ENCODE measurements at places on chromosomes 5 and 9.

GRCh38 chr9:134978272-134978671 lies 60.6 kb upstream of the FCN1 start:
- DNase-seq = no peak

GRCh38 chr5:113232667-113233066 lies 202.1 kb downstream of the TSSK1B start:
- DNase-seq = no peak

DNA sequence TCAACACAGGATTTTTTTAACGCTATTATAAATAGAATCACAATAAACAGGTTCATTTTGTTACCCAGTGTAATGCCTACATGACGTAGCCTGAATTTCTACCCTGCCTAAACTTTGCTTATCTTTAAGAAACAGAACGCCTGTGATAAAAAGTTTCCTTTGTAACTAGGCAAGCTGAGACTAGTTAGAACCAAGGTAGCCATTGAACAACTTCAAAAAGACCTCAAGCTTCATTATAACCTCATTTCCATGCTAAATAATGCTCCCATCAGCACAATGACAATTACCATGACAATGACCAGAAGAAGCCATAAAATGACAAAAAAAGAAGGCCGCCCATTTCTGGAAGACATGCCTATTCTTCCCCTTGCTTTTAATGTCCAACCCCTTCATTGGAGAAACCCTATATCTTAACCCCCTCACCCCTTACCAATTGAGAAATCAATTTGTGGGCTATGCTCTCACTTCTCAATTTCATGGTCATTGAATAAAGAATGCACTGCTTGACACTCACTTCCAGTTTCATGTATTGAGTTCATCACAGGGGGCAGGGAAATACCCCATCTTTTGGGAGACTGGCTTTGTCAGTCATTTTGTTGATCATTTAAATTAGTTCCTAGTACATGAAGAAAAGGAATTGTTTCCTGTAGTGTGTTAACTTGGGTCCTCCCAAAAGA lies 276.8 kb downstream of the MCTP1 start:
- no peak for DNase-seq

DNA sequence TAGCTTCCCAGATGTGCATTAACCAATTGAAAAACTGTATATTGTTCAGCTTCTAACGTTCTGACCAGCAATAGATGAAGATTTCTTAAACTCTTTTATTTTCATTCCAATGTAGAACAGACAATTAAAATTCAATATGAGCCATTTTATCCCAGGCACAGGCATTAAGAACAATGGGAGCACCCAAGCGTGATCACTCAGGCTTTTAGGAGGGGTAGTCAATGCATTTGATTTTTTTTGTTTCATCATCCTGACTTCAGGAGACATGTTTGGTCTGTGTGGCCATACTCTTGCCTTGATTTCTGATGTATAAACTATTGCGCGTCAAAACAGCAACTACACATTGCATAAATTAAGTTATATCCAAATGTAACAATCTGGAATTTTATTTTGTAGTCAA lies 653.0 kb upstream of the RORB start:
- no peak for DNase-seq

DNA sequence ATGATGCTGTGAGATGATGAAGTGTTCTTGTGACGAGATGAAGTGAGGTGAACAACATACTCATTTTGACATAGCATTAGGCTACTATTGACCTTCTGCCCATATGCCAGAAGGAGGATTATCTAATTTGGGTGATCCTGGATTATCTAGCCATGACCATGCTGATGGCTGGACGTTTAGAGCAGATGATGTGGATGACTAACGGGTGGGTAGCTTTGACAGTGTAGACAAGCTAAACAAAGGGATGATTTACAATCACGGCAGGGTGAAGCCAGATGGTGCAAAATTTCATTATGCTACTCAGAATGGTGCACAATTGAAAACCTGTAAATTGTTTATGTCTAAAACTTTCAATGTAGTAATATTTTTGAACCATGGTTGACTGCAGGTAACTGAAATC lies 2403.4 kb upstream of the ACO1 start:
- no peak for DNase-seq

- DNase-seq = no peak
Observed at GRCh38 chr9:84283946-84284345, 56.6 kb downstream of the SLC28A3 start.

GRCh38 chr5:159104051-159104651 lies 4.4 kb upstream of the EBF1 start:
- peak; percentile 81 for DNase-seq

- no peak for DNase-seq
Observed at GRCh38 chr5:58505502-58505901, 14.3 kb downstream of the GAPT start.

DNA sequence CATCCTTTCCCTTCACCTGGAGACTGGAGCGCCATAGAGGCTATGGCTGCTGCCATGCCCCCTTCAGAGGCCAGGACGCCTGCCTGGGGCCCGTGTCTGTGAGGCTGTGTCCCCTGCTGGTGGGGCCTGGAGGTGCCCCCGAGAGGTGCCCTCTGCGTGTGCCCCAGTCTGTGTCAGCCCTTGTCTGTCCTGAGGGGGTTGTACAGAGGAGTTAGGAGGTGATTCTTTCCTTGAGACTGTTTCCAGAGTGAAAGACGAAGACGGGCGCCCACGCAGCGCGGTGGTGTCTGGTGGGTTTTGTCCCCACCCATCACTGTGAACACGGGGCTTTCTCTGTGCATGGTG lies 24.6 kb downstream of the TRAF2 start:
- no peak for DNase-seq

DNA sequence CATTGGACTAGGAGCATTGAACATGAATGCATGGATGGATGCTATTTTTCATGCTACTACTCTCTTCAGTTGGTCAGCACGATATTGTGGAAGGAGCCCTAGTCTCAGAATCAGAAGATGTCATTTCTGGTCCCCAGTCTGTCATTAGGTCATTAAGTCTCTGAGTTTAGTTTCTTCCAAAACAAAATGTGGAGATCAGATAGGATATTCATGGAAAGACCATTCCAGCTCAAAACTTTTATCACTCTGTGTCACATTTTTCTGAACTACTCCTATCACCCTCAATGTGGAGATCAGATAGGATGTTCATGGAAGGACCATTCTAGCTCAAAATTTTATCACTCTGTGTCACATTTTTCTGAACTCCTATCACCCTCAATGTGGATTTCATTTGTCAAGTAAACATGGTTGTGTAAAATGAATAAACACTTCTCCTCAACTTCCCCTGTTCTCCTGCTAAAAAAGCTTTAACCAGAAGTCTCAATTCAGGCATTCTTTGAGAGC lies 296.8 kb downstream of the MRPS30 start:
- DNase-seq = no peak

DNA sequence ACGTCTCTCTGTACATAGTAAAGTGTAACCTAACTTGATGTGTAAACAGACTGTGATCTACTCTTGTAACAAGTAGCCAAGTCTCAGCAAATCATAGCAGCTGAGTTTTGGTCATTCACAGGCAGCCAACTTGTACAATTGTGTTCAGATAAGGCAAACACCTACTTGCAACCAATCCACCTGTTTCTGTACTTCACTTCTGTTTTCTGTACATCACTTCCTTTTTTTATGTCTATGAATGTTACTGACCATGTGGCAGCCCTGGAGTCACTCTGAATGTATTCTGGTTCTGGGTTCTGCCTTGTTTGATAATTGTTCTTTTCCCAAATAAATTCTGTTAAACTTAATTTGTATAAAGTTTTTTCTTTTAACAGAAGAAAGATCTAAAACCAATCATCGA lies 26.0 kb downstream of the RLN2 start:
- DNase-seq = no peak

- peak; percentile 77 for DNase-seq
Observed at GRCh38 chr5:168152660-168153059, 138.8 kb upstream of the WWC1 start.

GRCh38 chr5:96634881-96635280 lies 27.3 kb upstream of the CAST start:
- no peak for DNase-seq

GRCh38 chr9:29717631-29718030 lies 2144.3 kb upstream of the C9orf72 start:
- no peak for DNase-seq

DNA sequence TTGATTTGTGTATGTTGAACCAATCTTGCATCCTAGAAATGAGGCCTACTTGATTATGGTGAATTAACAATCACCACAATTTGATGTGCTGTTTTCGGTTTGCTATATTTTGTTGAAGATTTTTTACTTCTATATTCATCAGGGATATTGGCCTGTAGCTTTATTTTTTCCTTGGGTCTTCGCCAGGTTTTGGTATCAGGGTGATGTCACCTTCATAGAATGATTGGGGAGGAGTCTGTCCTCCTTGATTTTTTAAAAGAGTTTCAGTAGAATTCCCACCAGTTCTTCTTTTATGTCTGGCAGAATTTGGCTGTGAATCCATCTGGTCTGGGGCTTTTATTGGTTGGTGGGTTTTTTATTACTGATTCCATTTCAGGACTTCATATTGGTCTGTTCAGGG lies 115.2 kb downstream of the CPLANE1 start:
- DNase-seq = no peak

GRCh38 chr9:73640971-73641370 lies 489.3 kb downstream of the ANXA1 start:
- DNase-seq = no peak

GRCh38 chr9:78171651-78172050 lies 64.2 kb upstream of the CEP78 start:
- no peak for DNase-seq

DNA sequence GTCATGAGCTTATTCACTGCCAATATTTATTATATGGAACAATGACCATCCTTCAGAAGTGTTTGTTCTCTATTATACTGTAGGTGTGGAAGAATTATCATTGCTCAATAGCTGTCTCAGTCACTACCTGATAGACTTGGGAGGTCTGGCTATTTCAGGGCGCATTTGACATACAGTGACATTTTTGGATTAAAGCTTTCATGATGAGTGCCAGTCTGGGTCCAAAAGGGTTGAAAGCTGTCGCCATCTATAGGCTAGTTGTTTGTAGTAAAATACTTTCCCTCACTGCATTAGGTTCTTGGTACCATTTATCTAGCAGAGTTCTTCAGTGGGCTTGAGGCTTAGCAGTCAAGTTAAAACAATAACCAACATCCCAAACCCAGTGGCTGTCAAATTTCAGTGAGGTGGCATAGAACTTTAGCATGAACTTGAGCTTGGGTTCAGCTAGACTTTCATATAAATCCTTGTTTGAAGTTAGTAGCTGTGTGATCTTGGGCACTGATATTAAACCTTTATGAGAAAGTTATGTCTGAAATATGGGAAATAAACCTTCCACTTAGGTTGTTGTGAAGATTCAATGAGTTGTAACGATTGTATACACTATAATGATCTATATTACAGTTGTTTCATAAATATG lies 110.5 kb upstream of the CDKN2B start:
- no peak for DNase-seq

GRCh38 chr9:33524306-33524947 lies 376 bp downstream of the ANKRD18B start:
- peak; percentile 57 for DNase-seq

DNA sequence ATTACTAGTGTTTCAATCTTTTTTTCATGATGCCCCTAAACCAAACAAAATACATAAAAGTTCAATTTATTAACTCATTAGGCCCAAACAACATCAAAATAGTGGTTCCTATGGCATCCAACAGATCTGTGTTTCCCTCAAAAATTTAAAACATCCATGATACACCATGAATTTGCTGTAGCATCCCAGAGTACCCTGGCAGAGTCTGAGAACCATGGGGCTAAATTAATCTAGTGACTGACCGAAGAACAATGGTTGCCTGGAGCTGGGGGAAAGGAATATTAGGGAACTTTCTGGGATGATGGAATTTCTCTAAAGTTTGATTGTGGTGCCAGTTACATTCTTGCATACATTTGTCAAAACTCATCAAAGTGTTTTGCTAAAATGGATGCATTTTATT lies 79.5 kb upstream of the TRIO start:
- DNase-seq = no peak

GRCh38 chr5:161273410-161273809 lies 273.1 kb downstream of the GABRB2 start:
- no peak for DNase-seq

GRCh38 chr9:88533951-88534455 lies 975 bp upstream of the NXNL2 start:
- peak; percentile 86 for DNase-seq

GRCh38 chr5:546376-546908 lies 22.2 kb upstream of the SLC9A3 start:
- DNase-seq = no peak

DNA sequence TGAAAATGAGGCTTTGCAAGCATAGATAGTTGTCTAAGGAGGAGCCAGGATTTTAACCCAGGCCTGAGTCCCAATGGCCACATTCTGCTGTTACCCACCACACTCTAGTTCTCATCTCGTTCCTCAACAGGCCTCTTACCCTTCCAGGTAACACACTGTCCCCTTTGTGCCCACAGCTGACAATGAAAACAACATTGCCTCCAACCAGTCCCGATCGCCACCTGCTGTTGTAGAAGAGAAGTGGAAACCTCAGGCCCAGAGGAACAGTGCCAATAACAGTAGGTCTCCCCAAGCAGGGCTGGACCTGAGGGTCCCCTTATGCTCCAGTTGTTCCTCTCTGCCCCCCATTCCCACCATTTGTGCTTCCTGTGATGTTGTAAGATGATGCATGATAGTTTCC lies 30.4 kb downstream of the AMBP start:
- peak; percentile 68 for DNase-seq

- DNase-seq = peak; percentile 70
Observed at GRCh38 chr9:86795823-86796553, 151.3 kb downstream of the GAS1 start.

DNA sequence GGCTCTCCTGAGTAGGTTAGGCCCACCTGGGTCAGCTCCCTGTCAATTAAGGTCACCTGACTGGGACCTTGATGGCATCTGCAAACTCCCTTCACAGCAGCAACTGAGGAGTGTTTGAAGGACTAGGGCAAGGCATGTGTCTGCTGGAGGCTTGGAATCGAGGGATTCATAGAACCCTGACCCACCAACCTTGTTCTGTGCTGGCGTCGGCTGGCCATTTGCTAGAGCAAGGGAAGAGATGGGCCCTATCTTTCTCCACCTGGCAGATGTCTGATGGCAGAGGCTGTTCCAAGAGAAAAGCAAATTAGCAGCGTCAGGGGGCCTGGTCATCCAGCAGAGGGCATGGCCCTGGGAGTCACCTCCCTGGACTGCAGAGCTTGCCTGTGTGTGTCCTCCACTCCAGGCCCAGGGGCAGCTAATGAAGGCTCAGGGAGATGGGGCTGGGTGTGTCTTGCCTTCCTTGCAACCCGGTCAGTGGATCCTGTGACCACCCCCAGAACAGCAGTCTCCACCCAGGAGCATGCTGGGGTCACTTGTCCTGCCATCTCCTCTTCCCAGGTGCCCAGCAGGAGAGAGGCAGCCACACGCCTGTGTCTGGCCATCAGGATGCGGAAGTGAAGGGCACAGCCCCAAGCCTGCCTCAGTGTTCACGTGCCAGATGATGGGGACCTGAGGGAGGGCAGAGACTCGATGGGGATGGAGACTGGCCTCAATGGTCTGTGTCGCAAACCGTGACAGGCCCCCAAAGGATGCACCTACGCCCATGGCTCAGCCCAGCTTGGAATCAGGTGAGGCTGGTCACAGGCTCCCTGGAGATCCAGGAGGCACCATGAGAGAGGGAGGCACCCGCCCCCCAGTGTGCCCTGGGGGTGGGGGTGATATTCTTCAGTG lies 53.9 kb downstream of the BARX1 start:
- DNase-seq = peak; percentile 43

- no peak for DNase-seq
Observed at GRCh38 chr5:137401946-137402345, 97.2 kb downstream of the SPOCK1 start.

- peak; percentile 90 for DNase-seq
Observed at GRCh38 chr5:76715736-76716455, at the start of gene F2R. TSS of gene F2R (plus strand) at chr5:76716126. CDS start at chr5:76716308, 182 bp downstream.

Measured in islet precursor cell (in vitro differentiated cells).